Thoracic aorta (tissue), 2 donors: ENCODE measurements at places on chromosomes 5 and 9. TPM values are rescaled to one million over a fixed set of nuclear protein-coding genes. Genes with fewer than 3 reads are reported as not detected.

Gene ROPN1L
- total RNA-seq, result not detected

Gene LHX3
- not detected for total RNA-seq

GRCh38 chr9:134935701-134936345 is 18.1 kb upstream of the FCN1 start:
- DNase-seq, result no peak

DNA sequence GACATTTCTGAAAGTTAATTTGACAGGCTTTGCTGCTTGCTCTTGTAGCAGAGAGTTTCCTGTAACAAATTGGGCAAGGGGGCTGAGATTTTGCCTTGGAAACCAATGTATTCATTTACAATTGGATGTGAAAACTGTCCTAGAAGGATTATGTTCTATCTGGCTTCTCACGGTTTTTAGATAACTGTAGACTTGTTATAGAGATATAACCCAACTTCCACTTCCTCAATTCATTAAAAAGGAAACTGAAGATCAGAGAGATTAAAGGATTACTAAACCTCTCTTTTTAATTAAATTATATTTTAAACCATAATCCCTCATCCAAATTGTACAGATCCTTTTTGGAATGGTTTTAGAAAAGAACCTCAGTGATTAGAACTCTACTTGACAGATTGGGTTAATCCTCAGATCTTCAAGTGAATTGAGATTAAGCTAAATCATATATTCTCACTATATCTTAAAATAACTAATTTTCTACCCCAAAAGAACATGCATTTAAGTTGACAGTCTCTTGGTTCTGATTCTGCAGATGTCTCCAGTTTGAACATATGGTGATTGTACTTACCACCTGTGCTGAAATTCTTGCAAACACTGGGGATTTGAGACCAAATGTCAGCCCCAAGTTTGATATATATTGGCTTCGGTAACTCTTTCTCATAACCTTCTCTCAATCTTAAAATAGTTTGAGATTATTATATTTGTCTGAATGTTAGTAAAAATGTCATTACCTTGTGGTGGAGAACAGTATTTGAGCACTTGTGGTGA is 130.1 kb upstream of the C9orf72 start:
- no peak for DNase-seq

DNA sequence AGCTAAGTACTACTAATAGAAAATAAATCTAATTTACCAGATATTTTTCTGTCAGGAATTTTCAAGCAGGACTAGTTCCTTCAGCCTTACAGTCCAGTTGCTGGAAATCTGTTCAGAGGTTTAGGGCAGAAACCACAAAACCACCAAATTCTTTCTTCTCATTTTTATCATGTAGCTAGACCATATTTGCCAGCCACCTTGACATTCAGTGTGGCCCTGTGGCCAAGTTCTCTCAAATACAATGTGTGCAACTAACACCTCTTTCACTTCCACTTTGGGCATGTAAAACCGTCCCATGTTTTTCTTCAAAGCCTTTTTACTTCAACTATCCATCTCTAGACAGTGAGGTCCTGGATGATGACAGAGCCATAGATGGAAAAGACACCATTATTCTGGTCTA is 1133.2 kb upstream of the CDH18 start:
- no peak for DNase-seq

GRCh38 chr5:135879591-135879990 is 16.1 kb downstream of the IL9 start:
- no peak for DNase-seq

- DNase-seq, result no peak
Measured at GRCh38 chr9:34430843-34431437, 27.4 kb downstream of the FAM219A start.

Gene SAPCD2
- 0.41 TPM for total RNA-seq

DNA sequence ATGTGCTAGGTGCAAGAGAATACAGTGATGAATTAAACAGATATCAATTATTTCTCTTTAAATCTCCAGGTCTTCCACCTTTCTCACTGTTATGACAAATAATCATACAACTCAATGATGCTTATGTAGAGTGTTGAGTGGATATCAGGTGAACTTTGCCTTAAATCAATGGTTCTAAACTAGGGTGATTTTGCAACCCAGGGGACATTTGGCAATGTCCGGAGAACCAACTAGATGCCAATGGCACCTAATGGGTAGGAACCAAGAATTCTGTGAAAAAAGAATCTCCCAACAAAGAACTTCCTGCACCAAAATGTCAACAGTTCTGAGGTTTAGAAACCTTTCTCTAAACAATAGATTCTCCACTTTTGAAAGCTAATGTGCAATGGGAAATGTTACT is 52.0 kb upstream of the GDNF start:
- DNase-seq, result no peak

DNA sequence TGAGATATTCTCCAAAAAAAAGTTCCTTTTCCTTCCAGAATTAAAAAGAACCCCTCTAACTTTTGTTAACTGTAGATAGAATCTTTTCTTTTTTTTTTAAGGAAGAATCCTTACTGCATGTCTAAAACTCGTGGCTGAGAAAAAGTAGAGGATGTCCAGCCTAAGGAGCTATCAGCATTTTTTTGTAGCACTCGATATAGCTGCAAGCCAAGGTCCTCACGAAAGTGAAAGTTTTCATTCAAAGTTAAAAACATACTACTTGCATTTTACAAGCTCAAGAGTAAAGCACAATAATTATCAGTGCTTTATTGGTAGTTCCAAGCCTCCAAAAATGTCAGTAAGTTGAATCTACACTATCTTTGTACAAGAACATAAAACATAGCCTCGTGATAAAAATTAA is 28.7 kb upstream of the ZSWIM6 start:
- DNase-seq, result no peak

DNA sequence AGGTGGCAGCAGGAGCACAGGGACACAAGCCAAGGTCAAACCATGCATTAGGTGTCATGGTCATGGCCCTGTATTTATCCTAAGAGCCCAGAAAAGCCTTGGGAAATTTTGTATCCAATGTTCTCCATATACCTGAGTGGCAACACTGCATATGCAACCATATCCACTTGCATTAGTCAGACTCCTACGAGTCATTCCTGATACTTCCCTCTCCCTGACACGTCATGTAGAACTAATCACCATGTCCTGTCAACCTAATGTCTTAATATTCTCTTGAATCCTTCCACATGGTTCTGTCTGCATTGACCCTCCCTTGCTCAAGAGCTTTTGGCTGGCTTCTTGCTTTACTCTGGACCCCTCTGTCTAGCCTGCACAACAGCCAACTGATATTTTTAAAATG is 9.4 kb downstream of the SCGB3A2 start:
- no peak for DNase-seq

- DNase-seq, result no peak
Measured at GRCh38 chr5:168836603-168837231, 257.5 kb upstream of the PANK3 start.

DNA sequence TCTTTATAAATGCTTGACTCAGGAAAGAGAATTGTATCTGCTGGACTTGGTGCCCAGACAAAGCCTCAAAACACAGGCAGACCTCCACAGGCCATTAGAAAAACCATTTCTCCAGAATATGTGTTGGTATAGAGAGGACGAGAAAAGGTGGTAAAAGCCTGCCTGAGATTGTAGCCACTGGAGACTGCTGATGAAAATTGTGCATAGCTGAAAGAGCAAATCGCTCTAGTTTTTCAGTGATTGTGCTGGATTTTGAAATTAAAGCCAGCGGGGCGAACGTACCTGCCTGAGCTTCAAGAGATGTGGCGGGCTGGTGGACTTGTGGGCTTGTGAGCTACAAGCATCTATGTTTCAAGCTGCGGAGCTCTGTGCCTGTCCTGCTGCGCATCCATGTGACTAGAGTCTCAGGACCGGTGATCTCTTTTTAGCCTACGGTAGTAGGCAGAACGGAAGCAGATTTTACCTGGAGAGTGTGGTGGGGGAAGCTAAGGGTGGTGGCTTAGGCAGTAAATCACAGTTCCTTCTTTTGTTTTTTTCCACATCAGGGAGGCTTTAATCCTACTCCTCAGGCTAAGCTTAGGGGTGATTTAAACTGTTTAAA is 193.6 kb downstream of the SREK1 start:
- DNase-seq, result no peak

GRCh38 chr9:127285965-127286364 is 21.4 kb downstream of the GARNL3 start:
- DNase-seq, result no peak

DNA sequence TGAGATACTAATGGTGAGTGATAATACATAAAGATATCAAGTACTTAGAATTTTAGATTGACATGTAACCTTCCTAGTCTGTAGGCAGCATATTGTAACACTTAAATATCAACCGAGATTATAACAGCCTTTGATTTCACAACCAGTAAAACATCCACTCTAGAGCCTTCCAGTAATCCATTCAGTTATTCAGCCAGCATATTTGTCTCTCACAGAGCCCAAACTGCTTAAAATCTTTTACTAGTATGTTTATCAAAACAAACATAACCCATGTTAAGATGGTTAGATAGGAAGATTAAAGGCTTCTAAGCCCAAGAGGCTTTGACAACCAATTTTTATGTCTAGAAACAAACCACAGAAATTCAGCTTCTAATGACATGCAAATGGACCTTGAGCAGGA is 177.9 kb upstream of the FST start:
- DNase-seq, result no peak

DNA sequence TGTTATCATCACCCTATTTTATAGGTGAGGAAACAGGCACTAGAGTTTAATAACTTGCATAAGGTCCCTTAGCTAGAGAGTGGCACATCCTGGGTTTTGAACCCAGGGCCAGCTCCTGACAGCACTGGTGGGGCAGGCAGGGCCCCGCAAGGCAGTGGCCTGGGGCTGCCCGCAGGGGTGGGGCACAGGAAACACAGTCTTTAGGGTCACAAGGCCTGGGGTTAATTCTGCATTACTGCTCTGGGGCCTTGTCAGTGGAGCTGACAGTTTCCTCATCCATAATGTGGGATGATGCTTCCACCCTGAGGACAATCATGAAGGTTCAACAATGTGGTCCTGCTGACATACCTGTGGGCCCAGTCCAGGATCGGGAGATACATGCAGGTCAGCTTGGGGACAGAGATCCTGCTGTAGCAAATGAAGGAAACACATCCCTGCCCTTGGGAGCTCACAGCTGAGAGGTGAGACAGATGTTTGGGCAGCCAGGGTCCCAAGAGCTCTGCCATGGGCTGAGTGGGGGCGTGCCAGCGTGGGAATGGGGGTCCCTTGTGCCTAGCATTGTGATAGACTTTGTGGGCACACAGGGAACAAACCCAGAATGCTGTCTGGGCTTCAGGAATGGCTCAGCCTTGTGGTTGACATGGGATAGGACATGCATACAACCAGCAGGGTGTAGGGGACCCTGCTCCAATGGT is 14.7 kb downstream of the FGF18 start:
- no peak for DNase-seq

DNA sequence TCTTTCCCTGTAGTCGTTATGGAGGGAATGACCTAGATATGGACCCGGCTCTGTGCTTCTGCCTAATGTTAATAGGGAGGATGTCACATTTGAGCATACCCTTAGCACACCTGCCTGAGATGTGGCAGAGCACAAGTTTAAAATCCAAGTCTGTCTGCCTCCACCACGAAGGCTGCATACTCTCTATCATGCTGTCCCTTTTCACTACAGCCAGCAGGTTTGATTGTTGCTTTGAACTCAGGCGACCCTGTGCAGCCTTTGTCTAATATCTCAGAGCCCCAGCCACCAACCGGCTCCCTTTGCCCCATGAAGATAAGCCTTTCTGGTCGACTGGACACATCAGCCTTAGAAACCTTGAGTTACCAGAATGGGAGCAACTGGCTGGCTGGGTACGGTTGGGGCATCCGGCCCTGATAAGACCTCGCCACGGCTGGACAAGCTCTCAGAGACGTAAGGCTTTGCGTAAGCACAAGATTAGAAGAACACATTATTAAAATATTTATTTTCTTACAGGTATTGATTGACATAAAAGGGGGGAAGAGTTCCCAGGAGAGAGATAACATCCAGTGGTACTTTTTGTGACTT is 222.0 kb upstream of the TRIM32 start:
- DNase-seq, result no peak

- DNase-seq, result no peak
Measured at GRCh38 chr5:122600924-122601323, 174.0 kb upstream of the SNX2 start.

DNA sequence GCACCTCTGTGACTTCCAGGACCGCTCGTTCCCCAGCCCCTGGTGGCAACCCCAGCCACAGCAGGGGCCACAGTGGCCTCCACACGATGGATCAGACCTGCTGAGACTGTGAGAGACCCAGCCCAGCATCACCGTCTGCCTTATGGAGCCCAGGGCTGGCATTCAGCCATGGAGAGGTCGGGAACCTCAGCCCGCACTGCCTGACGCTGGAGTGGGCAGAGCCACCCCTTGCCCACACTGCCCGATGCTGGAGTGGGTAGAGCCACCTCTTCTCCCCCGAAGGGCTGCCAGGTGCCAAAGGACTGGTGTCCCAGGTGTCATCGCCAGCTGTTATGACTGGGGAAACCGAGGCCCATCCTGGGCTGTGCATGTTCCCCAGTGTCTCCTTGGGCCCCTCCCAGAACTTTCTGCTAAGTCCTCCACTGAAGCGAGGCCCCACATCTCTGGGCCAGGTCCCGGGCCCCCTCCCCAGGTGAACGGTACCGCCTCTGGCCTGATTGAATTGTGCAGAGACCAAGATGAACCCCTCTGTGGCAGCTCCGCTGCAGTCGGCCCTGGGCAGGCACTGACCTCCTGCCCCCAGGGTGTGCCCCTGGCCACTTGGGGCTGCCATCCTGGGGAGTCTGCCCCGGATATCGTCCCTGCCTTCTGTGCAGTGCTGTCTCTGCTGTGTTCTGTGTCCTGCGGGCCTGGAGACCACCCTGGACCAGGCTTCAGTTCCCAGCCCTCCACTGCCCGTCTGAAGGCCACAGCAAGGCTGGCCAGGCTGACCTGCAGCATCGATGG is 137.1 kb downstream of the ADAMTS2 start:
- no peak for DNase-seq

Gene PCDHB15
- 6.1 TPM for total RNA-seq

DNA sequence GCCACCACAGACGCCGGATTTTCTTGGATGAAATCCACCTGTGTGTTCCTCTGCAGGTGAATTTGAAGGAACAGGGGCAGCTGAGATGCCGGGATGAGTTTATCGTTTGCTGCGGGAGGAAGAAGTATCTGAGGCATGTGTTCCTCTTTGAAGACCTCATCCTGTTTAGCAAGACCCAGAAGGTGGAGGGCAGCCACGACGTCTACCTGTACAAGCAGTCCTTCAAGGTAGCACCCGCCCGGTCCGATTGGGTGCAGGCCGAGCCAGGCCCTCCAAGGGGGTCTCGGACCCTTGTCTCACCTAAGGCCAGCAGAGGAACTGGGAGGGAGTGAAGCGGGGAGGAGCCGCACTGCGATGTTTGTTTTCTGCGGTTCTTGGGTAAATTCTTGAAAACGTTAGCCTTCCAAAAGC is 18.4 kb upstream of the LRRC14B start:
- no peak for DNase-seq

Gene TEK
- total RNA-seq, result 8.4 TPM

DNA sequence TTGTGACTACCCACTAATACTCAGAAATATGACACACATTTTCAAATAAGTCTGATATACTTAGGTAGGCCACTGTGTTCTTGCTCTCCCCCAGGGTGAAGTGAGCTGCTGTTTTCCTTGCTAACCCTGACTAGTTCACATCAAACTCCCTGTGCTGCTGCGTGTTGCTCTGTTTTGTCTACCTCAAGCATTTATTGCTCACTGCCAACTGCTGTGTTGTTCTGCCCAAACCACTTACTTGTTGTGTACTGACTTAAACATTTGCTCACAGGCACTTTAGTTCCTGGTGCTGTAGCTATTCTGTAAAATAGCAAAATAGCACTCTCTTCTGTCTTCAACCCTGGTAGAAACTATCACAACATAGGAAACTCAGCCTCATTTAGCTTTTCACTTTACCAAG is 255.7 kb downstream of the HCN1 start:
- DNase-seq, result no peak
